ENCODE measurements at places on chromosomes 11 and 22.

GRCh38 chr11:65639623-65640482 lies 2.0 kb downstream of the SIPA1 start:
- DNase-seq: no peak

DNA sequence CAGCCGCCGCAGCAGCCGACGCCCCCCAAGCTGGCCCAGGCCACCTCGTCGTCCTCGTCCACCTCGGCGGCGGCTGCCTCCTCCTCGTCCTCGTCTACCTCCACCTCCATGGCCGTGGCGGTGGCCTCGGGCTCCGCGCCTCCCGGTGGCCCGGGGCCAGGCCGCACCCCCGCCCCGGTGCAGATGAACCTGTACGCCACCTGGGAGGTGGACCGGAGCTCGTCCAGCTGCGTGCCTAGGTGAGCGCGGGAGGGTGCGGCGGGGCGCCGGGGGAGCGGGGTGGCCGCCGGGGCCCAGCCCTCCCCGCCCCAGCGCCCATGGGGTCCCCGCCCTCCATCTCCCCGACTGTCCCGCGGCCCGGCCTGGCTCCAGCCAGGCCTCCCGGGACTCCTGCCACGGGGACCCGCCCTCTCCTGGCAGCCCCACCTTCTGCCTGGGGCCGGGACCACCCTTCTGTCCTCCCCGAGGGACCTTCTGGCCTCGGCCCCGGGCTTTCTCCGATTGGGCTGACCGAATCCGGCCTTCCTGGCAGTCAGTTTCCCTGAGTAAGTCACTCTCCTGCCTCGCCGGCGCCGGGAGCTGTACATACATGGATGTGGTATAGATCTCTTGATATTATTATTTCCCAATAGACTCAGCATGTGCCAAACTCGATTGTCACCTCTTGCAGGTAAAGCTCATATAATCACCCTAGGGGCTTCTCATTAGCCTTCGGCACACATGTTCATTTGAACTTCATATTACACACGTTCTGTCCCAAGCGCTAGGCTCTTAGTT lies 720 bp downstream of the PACS1 start:
- peak; percentile 10 for DNase-seq

GRCh38 chr11:130769782-130770535 lies 146.3 kb downstream of the SNX19 start:
- DNase-seq: no peak

- no peak for DNase-seq
These were observed 6.8 kb upstream of the CHKA start for GRCh38 chr11:68127714-68128681.

DNA sequence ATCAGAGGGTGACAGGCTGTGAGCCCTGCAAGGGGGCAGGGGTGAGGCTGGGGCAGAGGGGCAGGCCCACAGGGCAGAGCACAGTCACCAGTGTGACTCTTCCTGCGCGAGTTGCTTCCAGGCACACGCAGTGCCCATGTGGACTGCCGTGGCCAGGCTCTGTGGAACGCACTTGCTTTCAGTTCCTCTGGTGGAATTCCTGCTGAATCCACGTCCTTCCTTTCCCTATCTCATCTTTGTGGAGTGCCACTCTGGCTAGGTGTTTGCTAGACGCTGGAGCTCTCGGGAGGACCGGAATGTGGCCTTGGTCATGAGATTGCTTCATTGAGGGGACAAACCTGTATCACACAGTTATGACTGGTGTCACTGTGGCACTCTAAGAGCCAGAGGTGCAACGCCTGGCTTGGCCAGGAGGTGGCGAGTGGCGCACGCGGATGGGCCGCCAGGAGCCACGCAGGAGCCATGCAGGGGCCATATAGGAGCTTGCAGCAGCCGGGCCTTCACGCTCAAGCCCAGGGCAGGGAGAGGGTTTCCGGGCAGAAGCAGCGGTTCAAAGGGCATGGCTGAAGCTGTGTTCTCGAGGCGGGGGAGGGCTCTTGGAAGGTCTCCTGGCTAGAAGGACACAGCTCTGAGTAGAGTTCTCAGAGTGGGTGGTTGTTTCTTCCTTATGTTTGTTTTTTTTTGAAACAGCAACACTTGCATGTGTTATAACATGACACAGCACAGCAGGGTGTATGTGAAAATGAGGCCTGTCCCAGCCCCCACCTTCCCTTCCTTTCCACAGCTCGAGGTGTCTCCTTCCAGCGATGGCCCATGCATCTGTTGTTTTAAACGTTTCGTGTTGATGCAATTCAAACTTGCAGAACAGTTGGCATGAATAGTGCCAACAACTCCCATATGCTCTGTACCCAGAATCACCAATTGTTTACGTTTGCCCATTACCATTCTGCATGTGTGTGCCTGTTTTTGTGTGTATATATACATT lies 36.2 kb downstream of the TBC1D22A start:
- DNase-seq: no peak

DNA sequence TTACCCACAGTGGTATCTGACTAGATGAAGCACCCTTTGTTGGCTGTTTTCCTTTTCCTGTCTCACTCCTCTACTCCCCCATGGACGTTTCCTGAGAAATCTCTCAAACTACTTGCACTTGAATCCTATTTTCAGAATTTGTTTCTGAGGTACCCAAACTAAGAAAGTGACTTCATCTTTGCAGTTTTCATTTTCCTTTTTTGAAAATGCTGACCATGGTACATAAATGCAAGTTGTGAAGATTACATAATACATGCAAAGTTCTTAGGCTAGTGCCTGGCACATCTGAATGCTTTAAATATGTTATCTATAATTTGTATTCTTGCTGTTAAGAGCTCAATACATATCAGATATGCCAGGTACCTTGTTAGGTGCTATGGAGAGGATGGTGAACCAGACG lies 644.7 kb upstream of the TENM4 start:
- no peak for DNase-seq

DNA sequence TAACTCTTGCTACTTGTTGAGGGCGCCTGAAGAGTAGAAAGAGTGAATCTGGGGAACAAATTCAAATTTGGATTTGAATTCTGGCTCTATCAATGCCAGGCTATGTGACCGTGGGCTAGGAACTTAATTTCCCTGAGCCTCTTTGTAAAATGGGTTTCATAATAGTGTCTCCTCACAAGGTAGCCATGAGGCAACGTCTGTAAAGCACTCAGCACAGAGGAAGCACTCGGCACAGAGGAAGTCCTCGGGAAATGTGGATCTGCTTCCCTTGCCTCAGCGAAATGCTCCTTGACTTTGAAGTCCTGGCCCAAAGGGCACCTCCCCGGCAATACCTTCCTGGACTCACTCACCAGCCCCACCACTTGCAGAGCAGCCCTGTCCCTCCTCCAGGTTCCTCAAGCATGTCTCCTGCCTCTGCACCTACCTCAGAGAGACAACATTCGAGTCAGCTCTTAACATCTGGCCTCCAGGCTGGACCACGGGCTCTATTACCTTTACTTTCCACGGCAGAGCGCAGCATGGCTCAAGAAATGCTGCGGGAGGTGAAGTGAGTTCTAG lies 17.7 kb downstream of the CD6 start:
- no peak for DNase-seq

- no peak for DNase-seq
These were observed 70.0 kb downstream of the NAT10 start for GRCh38 chr11:34175284-34176019.

- DNase-seq: no peak
These were observed 25.9 kb downstream of the RBX1 start for GRCh38 chr22:40976866-40977700.

- no peak for DNase-seq
These were observed 40.3 kb upstream of the RASSF10 start for GRCh38 chr11:12968826-12969225.

- no peak for DNase-seq
These were observed 1.5 kb downstream of the FEZ1 start for GRCh38 chr11:125494561-125494960.

GRCh38 chr11:119874660-119875238 lies 145.7 kb upstream of the NECTIN1 start:
- DNase-seq: no peak

- DNase-seq: no peak
These were observed 224.6 kb upstream of the NTM start for GRCh38 chr11:131145791-131146190.

- no peak for DNase-seq
These were observed 86.0 kb downstream of the RPS6KA4 start for GRCh38 chr11:64444838-64445441.

GRCh38 chr11:24145411-24145810 lies 351.4 kb upstream of the LUZP2 start:
- DNase-seq: peak; percentile 8

DNA sequence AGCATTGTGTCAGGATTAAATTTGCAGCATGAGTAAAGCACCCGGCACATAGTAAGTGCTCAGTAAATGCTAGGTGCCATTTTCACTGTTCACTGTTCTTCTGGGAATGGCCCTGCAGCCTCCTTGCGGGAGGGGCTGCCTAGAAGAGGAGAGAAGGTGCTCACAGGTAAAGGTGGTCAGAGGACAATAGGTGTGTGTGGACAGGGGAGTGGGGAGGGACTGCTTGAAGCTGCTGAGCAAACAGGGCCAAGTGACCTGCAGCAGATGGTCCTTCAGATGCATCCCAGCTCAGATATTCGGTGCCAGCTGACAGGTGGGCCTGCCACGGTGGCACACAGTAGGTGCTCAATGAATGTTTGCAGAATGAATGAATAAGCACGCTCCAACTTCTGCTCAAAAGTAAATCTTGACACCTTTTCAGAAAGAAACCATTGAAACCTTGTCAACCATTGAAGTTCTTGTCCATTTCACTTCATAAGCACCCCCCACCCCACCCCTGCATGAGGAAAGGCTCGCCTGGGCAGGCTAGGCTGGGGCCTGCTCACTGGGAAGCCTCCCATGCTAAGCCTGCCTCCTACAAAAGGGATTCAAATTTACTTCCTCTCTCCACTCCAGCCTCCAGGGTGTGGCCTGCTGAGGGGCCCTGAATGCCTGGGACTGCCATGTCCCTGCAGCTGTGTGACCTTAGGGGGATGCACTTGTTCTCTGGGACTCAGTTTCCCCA lies 1.6 kb downstream of the KIAA0930 start:
- DNase-seq: no peak

- no peak for DNase-seq
These were observed 67.0 kb upstream of the IGLL5 start for GRCh38 chr22:22820626-22821025.

GRCh38 chr22:49628391-49629260 lies 199.0 kb downstream of the BRD1 start:
- DNase-seq: no peak

DNA sequence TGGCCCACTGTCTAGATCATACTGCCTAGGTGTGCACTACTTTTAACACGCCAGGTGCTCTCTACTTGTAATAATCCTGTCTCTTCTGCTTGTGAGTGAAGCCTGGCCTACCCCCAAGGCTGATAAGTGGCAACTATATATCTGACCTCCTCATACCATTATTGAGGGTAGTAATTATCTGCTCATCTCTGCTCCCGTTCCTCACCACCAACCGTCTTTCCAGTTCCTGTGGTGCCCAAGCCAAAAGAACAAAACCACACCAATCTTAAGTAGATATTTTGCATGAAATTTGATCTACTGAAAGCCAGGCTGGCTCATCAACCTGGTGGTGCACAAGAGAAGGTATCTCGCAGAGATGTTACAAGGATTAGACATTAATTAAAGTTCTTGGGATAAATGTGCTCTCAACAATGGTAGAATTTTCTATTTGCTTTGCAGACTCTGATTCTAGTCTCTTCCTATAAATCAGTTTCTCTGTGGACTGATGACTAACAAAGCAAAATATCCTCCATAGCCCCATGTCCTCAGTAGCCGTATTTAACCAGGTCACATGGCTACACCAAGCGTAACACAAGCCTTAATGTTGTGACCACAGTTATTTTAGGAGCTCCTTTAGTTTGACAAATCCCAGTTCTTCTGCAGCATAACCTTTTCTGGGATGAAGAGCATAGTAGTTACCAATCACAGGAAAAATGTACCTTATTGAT lies 267.2 kb downstream of the NTM start:
- no peak for DNase-seq

DNA sequence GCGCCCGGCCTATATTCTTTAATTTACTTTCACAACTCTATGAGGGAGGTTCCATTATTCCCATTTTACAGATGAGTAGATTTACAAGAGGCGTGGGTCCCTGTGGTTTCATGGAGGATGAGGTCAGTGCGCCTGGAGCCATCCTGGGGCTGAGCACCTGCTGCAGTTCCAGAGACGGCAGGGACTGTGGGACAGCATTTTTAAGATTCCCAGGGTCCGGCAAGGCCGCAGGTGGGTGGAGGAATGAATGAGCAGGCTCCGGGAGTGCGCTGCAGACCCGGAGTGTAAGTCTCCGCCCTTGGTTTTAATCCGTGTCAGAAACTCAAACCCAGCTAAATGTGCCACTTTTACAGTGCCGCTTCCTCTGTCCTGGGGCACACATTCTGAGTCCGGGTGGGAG lies 4.1 kb upstream of the CHRM1 start:
- DNase-seq: no peak

DNA sequence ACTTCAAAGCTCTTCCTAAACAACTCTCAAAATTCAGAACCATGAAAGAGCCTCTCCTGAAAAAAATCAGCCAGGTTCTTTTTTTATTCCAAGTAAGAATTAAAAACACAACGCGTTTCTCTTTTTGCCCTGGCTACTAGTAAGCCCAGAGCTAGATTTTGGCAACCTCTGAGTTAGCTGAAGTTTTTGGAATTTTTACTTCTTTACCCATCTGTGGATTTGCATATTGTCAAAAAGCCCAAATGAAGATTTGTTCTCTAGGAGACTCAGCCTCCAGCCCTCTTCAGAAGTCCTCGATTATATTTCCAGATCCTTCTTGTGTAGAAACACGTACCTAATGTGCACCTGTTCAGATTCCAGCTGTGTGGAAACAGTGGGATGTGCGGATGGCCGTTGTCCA lies 517.9 kb downstream of the TBC1D22A start:
- no peak for DNase-seq

GRCh38 chr11:69249311-69250185 lies 44.4 kb upstream of the MYEOV start:
- no peak for DNase-seq

DNA sequence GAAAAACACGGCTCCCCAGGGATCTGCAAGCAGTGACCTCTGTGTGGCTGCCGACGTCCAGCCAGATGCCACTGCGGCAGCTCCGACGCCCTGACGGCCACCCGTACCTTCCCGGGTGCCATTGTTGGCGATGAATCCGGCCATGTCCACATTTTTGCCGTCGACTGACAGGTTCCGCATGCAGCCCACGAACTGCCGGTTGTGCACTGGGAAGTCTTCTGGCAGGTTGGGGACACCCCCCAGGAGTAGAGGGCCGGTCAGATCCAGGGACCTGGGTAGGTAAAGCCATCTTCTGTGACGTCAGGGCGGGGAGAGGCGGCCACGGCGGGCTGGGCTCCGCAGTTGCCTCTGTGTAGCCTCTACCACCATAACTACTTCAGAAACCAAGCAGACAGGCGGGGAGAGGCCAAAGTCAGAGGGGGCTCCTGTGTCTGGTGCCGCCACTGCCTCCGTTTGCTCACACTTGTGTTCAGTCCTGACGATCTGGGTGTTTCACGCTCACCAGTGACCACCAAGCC lies 74.8 kb downstream of the TRMU start:
- DNase-seq: no peak

DNA sequence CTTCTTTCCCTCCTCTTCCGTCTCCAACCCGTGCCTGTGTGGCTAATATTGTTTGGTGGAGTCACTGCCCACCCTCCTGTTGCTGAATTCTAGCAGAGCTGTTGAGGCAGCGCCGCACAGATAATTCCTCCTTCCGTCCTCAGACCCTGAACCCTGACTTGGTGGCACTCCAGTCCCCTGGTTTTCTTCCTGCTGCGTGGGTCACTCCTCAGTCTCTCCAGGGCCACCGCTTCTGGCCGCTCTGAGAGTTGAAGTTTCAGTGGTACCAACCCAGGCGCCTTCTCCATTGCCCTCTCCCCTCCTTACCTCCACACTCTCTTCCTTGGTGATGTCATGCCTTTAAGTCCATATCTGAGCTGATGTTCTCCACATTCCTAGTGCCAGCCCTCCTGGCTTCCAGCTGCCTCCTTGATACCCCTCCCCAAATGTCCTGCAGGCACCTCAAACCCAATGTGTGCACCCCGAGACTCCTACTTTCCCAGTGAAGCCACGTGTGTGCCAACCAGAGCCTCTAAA lies 54.5 kb upstream of the RASD2 start:
- no peak for DNase-seq
